ENCODE measurements at places on chromosomes 3 and 15.

- DNase-seq = peak; percentile 73
These were observed 14.8 kb upstream of the CYP11A1 start for GRCh38 chr15:74382004-74382816.

- DNase-seq = no peak
These were observed 426.4 kb downstream of the NLGN1 start for GRCh38 chr3:173823911-173824460.

GRCh38 chr15:39180483-39180933 is 400.4 kb upstream of the THBS1 start:
- DNase-seq = no peak

GRCh38 chr3:63413523-63413922 is 135.4 kb downstream of the SYNPR start:
- no peak for DNase-seq

- no peak for DNase-seq
These were observed 130.3 kb downstream of the ATP8B4 start for GRCh38 chr15:49988766-49989165.

DNA sequence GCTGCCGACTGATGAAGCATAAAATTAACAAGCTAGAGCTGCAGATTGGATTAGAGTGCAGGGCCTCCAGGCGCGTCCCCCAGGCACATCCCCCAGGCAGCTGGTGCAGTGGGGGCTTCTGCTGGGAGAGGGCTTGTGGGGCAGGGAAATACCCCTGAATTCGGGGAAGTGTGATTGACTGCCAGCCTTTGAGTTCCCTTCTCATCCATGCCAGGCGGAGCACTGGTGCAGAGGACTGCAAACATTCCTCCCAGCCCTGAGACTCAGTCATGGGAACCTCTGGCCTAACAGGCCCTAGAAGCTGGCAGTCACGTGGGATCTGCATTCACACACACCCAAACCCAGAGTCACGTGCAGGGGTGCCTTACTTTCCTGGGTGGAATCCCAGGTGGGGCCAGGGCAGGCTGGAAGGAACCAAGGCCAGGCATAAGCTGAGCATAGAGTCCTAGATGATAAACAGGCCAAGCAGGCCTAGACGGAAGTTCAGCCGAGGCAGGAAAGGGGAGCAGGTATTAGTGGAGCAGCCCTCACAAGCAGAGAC is 46.2 kb upstream of the SEC22A start:
- DNase-seq = no peak

DNA sequence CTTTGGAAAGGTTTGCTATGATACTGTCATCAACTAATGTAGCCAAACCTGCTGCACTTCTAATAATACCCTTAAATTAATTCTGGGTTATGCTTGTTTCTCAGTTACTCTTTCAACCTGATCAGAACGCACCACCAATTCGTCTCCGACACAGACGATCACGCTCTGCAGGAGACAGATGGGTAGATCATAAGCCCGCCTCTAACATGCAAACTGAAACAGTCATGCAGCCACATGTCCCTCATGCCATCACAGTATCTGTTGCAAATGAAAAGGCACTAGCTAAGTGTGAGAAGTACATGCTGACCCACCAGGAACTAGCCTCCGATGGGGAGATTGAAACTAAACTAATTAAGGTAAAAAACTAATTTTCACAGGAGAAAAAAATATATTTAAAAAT is 7.9 kb upstream of the RPLP1 start:
- DNase-seq = no peak

DNA sequence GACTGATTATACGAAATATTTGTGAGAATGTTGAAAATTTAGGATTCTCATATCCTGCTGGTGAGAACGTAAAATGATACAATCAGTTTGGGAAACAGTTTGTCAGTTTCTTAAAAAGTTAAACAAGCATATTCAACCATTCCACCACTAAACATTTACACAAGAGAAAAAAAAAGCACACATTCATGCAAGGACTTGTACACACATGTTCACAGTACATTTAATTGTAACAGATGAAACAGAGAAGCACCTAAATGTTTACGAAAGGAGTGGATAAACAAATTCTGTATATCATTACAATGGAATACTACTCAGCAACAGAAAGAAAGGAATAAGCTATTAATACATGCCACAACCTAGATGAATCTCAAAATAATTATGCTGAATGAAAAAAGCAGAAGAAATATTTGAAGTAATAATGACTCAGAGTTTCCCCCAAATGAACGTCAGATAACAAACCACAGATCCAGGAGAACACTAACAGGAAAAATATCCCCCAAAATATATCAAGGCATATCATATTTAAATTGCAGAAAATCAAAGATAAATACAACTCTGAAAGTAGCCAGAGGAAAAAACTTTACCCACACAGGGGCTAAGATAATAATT is 14.3 kb downstream of the ANKRD28 start:
- DNase-seq = no peak

GRCh38 chr15:71784719-71785118 is 25.6 kb upstream of the NR2E3 start:
- DNase-seq = no peak

- DNase-seq = no peak
These were observed 311.1 kb upstream of the THBS1 start for GRCh38 chr15:39269821-39270220.

GRCh38 chr3:108357042-108357441 is 60.7 kb downstream of the HHLA2 start:
- DNase-seq = no peak

GRCh38 chr15:44569316-44569715 is 32.4 kb downstream of the EIF3J start:
- DNase-seq = no peak

GRCh38 chr3:25056803-25057351 is 371.2 kb upstream of the RARB start:
- no peak for DNase-seq

DNA sequence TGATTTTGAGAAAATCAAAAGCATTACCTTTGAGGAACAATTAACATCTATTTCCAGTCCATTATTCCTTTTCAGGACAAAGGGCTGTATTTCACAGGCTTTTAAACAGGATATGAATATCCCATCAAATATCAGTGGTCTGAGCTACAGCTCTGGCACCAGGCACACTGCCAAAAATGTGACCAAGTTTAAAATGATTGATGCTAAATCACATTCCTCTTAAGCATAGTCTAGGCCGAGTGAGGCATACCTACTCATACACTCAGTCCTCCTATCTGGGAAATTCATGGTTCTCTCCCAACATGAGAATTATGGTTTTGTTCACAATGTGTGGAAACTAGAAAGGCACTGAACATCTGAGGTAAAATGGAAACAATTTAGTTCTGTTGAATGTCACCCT is 683.5 kb downstream of the TUSC7 start:
- DNase-seq = no peak

GRCh38 chr3:47536221-47536891 is 22.8 kb upstream of the ELP6 start:
- DNase-seq = no peak

DNA sequence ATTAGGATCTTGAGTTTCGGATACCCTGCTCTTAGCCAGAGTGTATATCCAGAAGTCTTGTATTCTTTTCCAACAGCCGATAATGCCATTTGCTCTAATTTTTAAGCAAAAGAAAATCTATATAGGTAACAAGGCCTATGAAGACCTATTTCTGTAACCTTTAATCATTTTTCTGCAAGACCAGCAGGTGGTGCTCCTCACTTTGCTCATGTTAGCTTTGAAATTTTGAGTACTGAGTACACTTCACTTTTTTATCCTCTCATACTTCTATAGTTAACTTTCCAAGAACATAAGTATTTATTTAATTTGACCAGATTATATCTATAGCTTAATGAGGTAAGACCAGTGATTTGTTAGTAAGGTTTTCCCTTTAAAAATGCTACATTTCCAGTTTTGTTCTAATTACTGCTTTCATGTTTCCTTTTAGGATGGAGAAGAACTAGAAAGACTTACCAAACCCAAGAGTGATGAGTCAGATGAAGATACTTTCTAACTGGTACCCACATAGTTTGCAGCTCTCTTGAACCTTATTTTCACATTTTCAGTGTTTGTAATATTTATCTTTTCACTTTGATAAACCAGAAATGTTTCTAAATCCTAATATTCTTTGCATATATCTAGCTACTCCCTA is 20.5 kb downstream of the SLC35A5 start:
- DNase-seq = no peak

DNA sequence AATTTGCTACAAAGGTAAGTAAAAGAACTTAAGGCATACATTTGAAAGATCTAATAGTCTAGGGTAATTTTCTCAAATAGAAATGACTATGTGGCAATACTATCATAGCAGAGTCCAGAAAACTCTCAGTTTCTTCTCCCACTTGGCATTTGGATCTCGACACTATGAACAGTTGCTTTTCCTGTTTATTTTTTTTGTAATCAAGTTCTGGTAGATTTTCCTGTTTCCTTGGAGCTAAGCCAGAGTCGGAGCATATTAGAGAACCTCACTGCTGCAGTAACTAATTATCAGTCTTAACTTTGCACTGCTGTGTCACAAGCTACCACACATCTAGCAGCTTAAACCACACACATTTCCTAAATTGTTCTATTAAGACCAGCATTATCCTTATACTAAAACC is 44.9 kb upstream of the ZNF385D start:
- DNase-seq = no peak

DNA sequence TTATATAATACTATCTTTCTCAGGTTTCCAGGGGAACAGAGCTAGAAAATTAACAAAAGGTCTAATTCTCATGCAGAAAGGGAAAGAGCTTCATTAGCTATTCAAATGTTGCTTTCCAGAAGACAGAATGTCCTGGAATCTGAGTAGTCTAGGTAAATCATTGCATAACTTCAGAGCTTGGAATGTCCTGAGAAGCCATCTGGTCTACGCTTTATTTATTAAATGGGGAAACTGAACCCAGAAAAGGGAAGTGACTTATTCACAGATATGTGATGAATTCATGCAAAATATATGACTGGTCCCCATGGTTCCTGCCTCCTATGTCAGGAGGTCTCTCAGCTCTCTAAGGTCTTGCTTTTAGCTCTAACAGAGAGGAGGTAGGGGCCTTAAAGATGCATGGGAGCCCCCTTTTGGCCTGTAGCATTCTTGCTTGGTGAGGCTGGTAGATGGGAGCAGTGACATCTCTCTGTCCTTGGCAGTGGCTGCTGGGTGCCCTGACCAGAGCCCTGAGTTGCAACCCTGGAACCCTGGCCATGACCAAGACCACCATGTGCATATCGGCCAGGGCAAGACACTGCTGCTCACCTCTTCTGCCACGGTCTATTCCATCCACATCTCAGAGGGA is 99.2 kb downstream of the CEMIP start:
- DNase-seq = no peak

- no peak for DNase-seq
These were observed 47.2 kb downstream of the BSN start for GRCh38 chr3:49601358-49602048.

- no peak for DNase-seq
These were observed 52.9 kb upstream of the TBL1XR1 start for GRCh38 chr3:177250151-177250550.

GRCh38 chr3:36060950-36061349 is 319.4 kb upstream of the STAC start:
- DNase-seq = no peak

DNA sequence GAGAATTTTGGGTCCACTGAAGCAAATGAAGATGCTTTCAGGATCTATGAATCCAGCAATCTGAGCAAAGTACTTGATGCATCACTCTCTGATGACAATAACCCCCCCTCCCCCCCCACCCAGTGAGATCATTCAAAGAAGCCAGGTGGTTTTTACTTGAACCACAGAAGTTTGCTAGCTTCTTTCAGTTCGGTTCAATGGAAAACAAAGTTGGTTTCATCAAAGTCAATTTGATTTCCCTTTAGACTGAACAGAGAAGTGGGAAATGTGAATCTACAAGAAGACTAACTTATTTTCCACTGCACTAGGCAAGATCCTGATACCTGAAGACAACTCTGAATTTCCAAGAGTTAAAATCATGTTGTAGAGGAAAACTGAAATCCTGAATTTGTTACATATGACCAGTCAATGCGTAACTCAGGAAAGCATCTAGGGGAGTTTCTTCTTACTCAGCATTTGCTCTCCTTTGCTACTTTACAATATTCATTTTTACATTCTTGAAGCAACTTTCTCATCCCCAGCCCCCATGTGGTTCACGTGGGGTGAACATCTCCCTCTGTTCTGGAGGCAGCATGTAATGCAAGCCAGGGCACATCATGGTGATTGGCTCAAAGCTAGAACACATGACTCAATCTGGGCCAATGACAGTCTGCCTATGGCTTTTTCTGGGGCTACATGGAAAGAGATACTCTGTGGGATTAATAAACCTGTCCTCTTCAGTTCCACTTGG is 572.6 kb downstream of the FOXP1 start:
- DNase-seq = no peak

GRCh38 chr3:125125821-125126245 is 70.0 kb upstream of the HEG1 start:
- no peak for DNase-seq

- no peak for DNase-seq
These were observed 90.7 kb upstream of the FNDC3B start for GRCh38 chr3:171948674-171949073.

GRCh38 chr3:38468765-38469164 is 15.1 kb downstream of the ACVR2B start:
- no peak for DNase-seq

DNA sequence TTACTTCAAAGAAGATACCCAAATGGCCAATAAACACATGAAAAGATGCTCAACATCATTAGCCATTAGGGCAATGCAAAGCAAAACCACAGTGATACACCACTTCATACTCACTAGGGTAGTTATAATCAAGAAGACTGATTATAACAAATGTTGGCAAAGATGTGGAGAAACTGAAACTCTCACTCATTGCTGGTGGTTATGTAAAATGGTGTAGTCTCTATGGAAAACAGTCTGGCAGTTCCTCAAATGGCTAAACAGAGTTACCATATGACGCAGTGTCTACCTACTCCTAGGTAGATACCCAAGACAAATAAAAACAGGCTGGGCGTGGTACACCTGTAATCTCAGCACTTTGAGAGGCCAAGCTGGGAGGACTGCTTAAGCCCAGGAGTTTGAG is 3.5 kb upstream of the ZFAND6 start:
- no peak for DNase-seq

- no peak for DNase-seq
These were observed 257.7 kb downstream of the RBMS3 start for GRCh38 chr3:29538610-29538958.

DNA sequence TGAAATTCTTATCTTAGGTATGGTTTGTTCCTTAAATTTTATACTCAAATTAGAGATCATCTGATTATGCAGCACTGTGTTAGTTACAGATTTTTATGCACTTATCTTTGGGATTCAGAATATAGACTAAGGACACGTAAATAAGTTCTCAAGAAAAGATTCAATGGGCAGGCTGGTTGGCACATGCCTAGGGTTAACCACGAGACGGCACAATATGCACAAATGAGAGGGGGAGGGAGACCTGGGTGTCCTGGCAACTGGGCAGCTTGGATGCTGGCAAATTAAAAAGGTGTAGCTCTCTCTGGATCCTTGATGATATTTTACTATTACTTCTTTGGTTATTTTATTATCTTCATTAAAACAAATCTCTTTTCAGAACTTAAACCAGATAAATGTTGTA is 672 bp downstream of the AADAC start:
- DNase-seq = no peak

GRCh38 chr3:47057212-47057671 is 77.8 kb downstream of the NBEAL2 start:
- DNase-seq = no peak

GRCh38 chr15:26972636-26973035 is 1.7 kb downstream of the GABRG3 start:
- no peak for DNase-seq

GRCh38 chr3:52204337-52205073 is 6.5 kb downstream of the ALAS1 start:
- DNase-seq = no peak
